CD4-positive, alpha-beta memory T cell (primary cell): ENCODE measurements at places on chromosomes 13 and 19. TPM values are rescaled to one million over a fixed set of nuclear protein-coding genes. Genes with fewer than 3 reads are reported as not detected.

NALCN gene
- total RNA-seq = not detected

DNA sequence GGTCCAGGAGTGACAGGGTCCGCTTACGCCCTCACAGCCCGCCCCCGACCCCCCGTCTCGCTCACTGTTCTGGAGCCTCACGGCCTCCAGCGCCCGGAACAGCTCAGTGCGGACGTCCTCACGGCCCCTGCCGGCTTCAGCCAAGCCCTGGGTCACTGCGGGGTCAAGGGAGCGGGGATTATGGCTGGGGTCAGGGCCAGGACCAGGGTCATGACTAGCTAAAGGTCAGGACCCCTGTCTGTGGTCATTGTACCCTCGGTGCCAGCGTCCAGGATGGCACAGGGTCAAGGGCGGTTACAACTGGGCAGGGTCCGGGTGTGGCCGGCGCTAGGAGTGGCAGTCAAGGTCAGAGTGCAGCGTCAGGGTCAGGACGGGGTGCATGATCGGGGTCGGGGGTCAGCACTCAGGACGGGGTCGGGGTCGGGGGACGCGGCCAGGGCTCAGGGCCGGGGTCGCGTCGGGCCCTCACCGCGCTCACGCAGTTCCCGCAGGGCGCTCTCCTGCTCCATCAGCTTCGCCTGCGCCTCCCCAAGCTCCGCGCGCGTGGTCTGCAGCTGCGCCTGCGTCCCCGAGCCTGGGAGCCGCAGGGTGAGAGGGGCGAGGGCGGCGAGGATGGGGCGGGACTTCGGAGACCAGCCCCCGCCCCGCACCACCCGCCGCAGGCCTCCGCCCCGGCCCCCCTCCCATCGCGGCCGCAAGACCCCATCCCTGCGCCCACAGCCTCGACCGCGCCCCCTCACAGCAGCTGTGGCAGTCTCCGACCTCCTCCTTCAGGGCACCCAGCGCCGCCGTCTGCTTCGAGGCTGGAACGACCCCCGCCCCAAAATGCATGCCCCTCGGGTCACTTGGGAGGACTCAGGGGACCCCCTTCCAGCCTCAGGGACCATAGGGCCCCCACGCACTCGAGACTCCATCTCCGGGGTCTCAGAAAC lies 1.4 kb downstream of the CLEC4G start:
- DNase-seq = no peak
- H3K27me3 ChIP-seq = peaks cover 21% of the 10 kb centered on the region
- H3K4me1 ChIP-seq = peaks cover 17% of the 10 kb centered on the region
- H3K4me3 ChIP-seq = no peak overlapping the region
- H3K27ac ChIP-seq = no peak overlapping the region

FGF22 gene
- total RNA-seq = 1.8 TPM

DNA sequence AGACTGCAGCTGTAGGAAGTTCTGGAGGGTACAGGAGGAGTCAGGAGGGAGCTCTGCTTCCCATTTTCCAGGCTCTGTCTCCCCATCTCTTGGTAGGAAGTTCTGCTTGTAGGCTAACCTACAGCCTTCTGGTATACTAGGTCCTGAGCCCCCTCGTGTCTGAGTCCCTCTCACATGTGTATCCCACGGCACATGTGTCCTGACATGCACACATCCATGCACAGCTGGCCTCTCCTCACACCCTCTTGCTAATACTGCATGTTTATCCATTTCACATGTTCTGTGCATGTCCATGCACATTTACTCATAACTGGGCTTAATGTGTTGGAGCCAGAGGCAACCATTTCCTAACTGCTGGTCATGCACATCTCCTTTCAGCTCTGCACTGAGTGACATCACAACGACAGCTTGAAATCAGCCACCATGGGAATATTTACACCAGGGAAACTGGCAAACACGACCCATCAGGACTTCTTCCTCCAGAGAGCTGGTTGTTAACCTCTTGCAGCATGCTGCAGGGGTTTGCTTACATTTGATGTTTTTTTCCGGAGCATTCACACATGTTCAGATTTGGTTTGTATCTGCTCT lies 3.0 kb downstream of the CD209 start:
- DNase-seq = no peak
- H3K27me3 ChIP-seq = no peaks in the 10 kb centered on the region
- H3K4me1 ChIP-seq = no peaks in the 10 kb centered on the region
- no peak overlapping the region for H3K4me3 ChIP-seq
- H3K27ac ChIP-seq = no peak overlapping the region

UNC13A gene
- 0.09 TPM for total RNA-seq

DNA sequence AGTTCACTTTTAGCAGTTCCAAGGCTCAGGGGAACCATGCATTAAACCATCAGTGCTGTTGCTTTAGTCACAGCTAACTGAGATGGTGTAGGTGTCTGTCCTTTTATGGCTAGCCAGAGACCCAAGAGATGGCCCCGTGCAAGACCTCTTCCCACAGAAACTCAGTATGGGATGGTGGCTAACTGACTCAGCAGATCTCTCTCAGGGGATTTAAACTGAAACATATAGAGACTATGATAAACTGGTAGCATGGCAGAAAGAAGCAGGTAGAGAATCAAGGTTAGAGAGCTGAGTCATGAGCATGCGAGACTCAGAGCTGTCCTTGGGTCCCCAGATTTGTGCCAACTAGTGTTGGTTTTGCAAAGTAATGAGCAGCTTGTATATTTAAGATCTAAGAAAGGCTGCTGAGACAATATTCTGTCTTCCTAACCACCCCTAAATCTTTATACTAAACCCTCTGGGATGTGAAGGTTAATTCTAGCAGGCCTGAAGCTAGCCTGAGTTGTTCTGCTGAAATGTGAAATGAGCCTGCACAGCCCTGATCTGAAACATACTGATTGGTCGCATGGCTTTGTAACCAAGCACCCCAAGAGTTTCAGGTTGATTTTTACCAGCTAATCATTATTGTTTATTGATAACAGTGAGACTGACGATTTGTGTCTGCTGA lies 6.5 kb upstream of the SCEL start:
- DNase-seq = no peak
- H3K27me3 ChIP-seq = no peaks in the 10 kb centered on the region
- H3K4me3 ChIP-seq = no peak overlapping the region

DNA sequence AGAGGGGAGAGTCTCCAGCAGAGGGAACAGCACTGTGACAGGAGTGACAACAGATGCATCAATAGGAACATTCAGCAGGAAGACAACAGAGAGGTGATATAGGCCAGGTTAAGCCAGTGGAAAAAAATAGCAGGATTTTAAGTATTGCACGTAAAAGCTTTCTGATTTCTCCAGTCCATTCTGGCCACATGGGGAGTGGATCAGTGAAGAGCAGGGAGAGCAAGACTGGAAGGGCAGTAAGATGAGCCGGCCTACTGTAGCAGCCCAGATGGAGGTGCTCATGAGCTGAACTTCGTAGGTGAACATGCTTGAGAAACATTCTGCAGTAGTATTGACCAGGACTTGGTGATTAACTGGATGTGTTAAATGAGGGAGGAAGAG lies 1.7 kb downstream of the UTP14C start:
- H3K27me3 ChIP-seq = no peaks in the 10 kb centered on the region
- H3K36me3 ChIP-seq = peaks cover 21% of the 10 kb centered on the region
- DNase-seq = no peak
- H3K4me1 ChIP-seq = peaks cover 4% of the 10 kb centered on the region
- H3K4me3 ChIP-seq = no peak overlapping the region

- no peak overlapping the region for H3K4me3 ChIP-seq
- no peaks in the 10 kb centered on the region for H3K4me1 ChIP-seq
- no peak overlapping the region for H3K27ac ChIP-seq
- no peaks in the 10 kb centered on the region for H3K36me3 ChIP-seq
Measured at GRCh38 chr19:20182222-20182785, 15.3 kb downstream of the ZNF486 start.

DNA sequence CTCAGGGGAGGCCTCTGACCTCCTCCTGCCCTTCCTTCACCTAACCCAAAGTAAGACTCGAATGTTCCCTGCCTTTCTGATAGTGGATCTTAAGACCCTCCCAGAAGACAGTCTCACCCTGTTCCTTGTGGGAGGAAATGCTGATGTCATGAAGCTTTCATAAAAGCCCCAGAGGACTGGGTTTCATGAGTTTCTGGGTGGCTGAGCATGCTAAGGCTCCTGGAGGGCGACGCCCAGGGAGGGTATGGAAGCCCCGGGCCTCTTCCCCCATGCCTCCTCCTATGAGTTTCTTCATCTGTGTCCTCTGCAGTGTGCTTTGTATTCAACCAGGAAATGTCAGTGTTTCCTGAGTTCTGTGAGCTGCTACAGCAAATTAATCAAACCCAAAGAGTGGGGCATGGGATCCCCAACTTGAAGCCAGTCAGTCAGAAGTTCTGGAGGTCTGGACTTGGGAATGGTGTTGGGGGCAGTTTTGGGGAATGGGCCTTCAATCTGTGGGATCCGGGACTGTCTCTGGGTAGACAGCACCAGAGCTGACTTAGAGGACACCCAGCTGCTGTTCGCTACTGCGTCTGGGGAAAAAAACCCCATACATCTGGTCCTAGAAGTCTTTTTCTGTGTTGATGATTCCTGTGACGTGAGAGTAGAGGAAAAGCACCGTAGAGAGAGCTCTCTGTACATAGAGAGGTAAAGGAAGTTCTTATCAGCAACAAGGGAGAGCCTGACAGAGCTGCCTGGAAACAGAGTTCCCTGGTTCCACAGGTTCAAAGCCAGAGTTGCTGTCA lies 2.0 kb upstream of the LILRB2 start:
- H3K27me3 ChIP-seq = no peaks in the 10 kb centered on the region
- DNase-seq = no peak
- H3K4me3 ChIP-seq = no peak overlapping the region
- no peaks in the 10 kb centered on the region for H3K4me1 ChIP-seq
- no peaks in the 10 kb centered on the region for H3K36me3 ChIP-seq

CLIP3 gene
- total RNA-seq = 2.4 TPM

- H3K4me3 ChIP-seq = no peak overlapping the region
- H3K36me3 ChIP-seq = no peaks in the 10 kb centered on the region
- no peaks in the 10 kb centered on the region for H3K27me3 ChIP-seq
- DNase-seq = no peak
- H3K27ac ChIP-seq = no peak overlapping the region
Measured at GRCh38 chr13:97276862-97277269, 54.7 kb downstream of the MBNL2 start.

GRCh38 chr13:32731074-32731473 lies 144.8 kb downstream of the PDS5B start:
- no peak for DNase-seq
- no peaks in the 10 kb centered on the region for H3K36me3 ChIP-seq
- no peak overlapping the region for H3K27ac ChIP-seq
- H3K4me3 ChIP-seq = no peak overlapping the region

SIGLEC8 gene
- total RNA-seq = not detected

DNA sequence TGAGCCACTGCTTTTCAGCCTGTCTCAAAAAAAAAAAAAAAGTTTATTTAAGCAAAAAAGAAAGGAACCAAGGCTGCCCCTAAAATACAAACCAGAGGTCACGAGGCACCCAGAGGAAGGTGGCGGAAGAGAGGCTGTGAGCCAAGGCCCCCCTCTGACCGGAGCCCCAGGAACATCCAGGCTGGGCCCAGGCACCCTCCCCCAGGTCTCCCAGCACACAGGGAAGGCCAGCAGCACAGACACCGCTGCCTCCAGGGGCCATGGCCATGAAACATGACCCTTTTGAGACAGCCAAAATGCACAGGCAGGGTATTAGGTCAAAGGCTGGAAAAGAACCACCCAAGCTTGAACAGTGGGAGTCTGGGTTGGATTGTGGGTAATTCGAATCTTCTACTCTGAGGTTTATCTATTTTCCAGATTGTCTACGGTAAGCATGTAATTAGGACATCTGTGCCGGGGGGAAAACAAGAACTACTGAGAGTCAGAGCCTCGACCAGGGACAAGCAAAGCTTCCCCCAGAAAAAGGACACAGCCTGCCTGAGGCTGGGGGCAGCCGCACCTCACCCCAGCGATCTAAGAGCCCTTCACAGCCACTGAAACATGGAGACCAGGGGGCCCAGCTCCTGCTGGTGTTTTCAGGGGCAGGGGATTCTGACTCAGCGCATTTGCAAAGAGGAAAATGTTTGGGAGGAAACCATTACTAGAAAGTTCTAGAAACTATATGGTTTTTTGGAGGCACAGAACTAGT lies 8.4 kb downstream of the PEX11G start:
- H3K27ac ChIP-seq = no peak overlapping the region
- no peak for DNase-seq

DNA sequence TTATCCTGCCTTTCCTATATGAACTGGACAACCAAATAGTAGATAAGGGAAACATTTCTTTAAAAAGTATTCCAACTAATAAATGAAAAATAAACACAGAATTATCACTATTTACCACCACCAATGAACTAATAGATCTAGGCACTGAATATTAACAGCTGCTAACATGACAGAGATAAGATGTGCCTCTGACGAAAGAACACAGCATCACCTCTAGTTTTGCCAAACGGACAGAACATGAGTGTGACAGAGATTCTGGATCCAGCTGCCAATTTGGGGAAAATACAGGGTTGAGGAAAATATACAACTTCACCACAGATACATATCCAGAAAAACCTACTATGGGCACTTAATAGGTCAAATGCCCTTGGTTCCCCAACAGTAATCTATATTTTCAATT lies 18.0 kb downstream of the VPS36 start:
- no peak overlapping the region for H3K4me3 ChIP-seq
- peaks cover 21% of the 10 kb centered on the region for H3K36me3 ChIP-seq
- DNase-seq = no peak
- H3K4me1 ChIP-seq = no peaks in the 10 kb centered on the region

GRCh38 chr13:67619995-67620380 lies 389.9 kb upstream of the PCDH9 start:
- no peak for DNase-seq
- no peak overlapping the region for H3K4me3 ChIP-seq
- H3K27me3 ChIP-seq = no peaks in the 10 kb centered on the region
- no peaks in the 10 kb centered on the region for H3K4me1 ChIP-seq
- H3K27ac ChIP-seq = no peak overlapping the region

GPR12 gene
- not detected for total RNA-seq

GRCh38 chr13:35994131-35994966 lies 136.8 kb downstream of the DCLK1 start:
- no peak overlapping the region for H3K27ac ChIP-seq
- H3K4me1 ChIP-seq = no peaks in the 10 kb centered on the region
- no peaks in the 10 kb centered on the region for H3K36me3 ChIP-seq
- DNase-seq = no peak

JUND gene
- total RNA-seq = 163 TPM

PRTN3 gene
- not detected for total RNA-seq

DACH1 gene
- total RNA-seq = not detected

- no peak for DNase-seq
- peaks cover 10% of the 10 kb centered on the region for H3K4me1 ChIP-seq
Measured at GRCh38 chr19:45395821-45396617, 8.8 kb downstream of the PPP1R13L start.

GRCh38 chr13:59527500-59527899 lies 636.2 kb downstream of the DIAPH3 start:
- no peaks in the 10 kb centered on the region for H3K36me3 ChIP-seq
- H3K4me3 ChIP-seq = no peak overlapping the region
- peaks cover 9% of the 10 kb centered on the region for H3K4me1 ChIP-seq
- H3K27me3 ChIP-seq = no peaks in the 10 kb centered on the region

GRCh38 chr13:107057028-107057631 lies 489.2 kb upstream of the ARGLU1 start:
- no peaks in the 10 kb centered on the region for H3K27me3 ChIP-seq
- no peaks in the 10 kb centered on the region for H3K4me1 ChIP-seq
- no peak for DNase-seq
- H3K36me3 ChIP-seq = no peaks in the 10 kb centered on the region
- H3K27ac ChIP-seq = no peak overlapping the region
